ENCODE measurements at places on chromosomes 2 and 18.

DNA sequence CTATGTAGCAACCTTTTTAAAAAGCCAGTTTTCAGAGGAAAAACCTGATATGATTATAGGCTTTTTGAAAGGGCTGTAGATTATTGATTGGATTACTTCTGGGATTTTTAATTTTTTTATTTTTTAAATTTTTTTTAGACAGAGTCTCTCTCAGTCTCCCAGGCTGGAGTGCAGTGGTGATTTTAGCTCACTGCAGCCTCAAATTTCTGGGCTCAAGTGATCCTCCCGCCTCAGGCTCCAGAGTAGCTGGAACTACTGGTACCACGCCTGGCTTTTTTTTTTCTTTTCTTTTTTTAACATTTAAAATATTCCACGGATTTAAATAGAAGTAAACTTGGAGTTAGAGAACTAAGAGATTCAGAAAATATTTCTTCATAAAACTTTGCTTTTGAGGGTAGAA lies 1.2 kb downstream of the MRPL19 start:
- DNase-seq = no peak

GRCh38 chr2:143584936-143585335 lies 455.7 kb downstream of the ARHGAP15 start:
- no peak for DNase-seq

DNA sequence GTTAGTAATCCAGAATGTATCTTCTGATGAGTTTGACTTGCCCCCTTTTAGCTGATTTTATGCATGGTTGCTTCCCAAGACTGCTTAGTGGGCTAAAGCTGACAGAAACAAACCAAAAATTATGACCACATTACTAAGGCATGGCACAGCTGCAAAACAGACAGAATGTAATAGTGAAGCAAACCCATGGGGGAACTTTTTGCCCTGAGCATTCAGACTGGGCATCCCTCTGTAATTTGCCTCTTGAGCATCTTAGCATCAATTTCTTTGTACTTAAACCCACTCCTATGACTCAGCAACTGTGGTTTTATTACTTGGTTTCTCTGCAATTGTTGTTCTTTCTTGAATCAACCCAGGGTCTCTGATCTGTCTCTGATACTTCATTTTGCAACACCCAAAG lies 487.3 kb upstream of the DCC start:
- no peak for DNase-seq

DNA sequence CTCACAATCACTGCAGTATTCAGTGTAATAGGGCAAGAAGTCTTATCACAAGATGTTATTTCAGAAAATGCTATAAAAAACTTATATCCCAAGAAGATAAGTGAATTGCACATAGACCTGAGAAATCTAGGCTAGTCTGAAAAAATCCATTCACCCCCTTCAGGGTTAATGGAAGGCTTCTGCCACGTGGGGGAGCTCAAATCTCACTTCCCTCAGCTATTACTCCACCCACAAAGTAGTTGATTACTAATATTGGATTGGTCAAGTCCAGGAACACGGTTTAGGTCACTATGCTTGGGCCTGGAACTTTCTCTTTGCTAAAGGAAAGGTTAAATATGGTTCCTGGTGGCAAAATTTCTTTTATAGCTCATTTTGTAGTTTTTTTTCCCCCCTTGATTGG lies 51.2 kb upstream of the ADAM23 start:
- DNase-seq = peak; percentile 5

DNA sequence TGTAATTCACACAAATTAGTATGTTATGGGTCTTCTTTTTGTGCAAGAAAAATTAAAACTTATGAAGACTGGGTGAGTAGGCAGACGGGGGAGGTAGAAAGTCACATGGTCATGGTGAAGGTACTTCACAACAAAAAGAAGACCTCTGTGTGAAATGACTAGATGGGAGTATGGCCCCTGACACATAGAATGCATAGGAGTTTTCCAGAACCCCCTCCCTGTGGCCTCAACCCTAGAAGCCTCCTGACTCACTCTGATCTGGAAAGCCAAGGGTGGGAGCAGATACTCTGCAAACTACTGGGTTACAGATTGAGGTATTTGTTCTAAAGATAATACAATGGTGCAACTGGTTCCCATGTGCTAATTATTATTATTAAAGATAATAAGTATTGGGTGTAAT lies 23.2 kb downstream of the SATB2 start:
- DNase-seq = no peak

GRCh38 chr2:114456566-114456965 lies 14.1 kb downstream of the DPP10 start:
- no peak for DNase-seq

DNA sequence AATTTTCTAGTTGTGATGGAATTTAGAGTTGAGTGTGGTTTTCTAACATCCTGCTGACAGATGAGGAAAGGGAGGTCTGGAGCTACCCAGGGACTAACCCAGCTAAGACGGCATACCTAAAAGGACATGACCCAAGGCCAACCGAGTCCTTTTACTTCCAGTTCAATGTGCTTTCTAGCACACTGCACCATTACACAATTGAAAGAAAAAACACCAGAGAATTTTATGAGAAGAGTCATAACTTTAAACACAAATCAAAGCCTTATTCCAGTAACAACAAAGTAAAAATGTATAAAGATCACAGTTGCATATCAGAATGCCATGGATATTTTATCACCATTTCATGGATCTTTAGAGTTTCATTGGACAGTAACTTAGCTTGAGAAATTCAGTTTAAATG lies 480.3 kb downstream of the MEIS1 start:
- no peak for DNase-seq

- DNase-seq = no peak
These were observed 10.2 kb downstream of the GPAT2 start for GRCh38 chr2:96024336-96025193.

- no peak for DNase-seq
These were observed 133.0 kb upstream of the VWC2L start for GRCh38 chr2:214277880-214278279.

DNA sequence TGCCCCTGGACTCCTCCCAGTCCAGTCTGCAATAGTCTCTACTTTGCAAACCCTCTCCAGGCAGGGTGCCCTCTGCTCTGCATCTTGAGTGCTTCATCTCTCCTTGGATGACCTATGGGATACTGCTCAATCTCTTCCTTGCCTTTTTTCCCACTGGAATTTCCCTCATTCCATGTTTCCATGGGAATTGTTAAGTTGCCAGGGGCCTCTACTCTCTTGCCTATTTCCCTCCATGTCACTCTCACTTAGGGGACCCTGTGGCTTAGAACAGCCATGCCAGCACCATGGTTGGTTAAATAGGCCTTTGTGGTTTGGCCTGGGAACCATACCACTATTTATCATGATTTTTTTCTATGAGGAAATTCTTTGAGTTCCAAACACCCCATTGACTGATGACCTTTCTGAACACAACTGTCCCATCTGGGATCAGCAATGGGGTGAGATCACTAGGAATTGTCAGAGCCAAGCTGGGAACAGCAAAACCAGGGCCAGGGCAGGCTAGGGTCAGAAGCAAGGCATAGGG lies 91.4 kb upstream of the RBMS1 start:
- no peak for DNase-seq

- DNase-seq = no peak
These were observed 507.1 kb upstream of the ID2 start for GRCh38 chr2:8174641-8175257.

DNA sequence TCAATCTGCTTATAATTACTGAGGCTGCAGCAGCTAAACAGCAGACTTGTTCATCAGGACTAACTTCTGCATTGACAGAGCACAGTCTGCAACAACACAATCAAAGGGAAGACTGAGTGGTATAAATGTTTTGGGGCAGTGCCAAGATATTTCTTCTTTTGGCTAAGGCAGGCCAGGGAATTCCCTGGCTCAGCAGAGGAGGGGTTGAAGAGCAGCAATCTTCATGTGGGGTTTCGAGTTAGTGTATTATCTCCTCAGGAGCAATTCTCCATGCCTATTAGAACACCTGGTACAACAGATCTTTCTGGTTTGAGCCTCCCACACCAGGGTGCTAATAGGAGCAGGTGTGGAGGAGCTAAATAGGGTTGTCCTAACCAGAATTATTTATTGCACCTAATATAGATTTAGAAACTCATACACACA lies 103.0 kb upstream of the STK17B start:
- no peak for DNase-seq

DNA sequence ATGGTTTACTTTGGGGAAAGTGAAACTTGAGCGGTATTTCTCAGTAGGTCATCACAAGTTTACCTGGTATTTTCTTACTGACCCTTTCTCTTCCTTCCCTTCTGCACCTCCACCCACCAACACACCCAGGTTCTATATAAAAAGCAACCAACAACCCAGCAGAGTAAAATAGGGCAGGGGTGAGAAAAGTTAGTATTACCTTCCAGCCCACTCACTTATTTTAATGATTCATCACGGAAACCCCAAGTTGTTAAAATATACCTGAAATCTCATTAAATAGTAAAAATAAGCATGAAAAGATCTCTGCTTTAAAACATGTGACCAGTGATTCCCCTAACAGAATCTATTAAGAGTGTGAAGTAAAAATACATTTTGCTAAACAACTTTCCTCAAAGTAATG lies 306.1 kb downstream of the ZEB2 start:
- peak; percentile 15 for DNase-seq

GRCh38 chr2:228038967-228039366 lies 142.5 kb downstream of the SPHKAP start:
- DNase-seq = no peak

GRCh38 chr2:95215018-95215612 lies 7.8 kb downstream of the ZNF892 start:
- no peak for DNase-seq

DNA sequence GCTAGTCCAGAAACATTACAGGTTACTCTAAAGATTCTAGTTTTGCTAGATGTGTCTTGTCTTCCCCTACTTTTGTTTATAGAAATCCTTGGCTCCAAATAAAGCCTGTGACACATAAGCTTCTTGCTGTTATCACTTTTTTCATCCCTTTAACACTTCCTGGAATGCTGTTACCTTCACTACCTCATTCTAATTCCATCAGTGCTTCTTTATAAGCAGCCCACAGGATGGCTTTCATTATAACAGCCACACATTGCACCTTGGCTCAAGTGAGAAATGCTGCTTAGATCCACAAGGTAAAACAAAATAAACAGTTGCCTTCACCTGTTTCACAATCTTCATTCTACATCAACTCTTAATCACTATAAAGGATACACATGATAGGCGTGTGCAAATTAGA lies 221.7 kb downstream of the SLC8A1 start:
- no peak for DNase-seq

- no peak for DNase-seq
These were observed 64.9 kb downstream of the NCKAP5 start for GRCh38 chr2:133503323-133503722.

DNA sequence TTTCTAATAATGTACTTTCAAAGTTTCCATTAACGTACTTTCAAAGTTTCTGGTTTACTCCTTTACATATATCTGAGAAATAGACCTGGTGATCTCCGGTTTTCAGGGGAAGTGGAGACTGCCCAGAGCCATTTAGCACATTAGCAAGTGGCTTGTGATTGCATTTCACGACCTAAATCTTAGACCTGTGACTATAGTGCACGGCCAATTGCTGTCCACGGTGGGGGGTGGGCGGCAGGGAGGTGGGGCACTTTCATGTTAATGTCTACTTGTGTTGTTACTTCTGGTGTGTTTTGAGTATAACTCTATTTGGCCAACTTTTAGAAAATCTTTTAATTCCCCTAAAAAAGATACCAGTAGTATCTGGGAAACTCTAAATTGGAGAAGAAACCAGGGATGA lies 11.3 kb downstream of the GATA6 start:
- no peak for DNase-seq

DNA sequence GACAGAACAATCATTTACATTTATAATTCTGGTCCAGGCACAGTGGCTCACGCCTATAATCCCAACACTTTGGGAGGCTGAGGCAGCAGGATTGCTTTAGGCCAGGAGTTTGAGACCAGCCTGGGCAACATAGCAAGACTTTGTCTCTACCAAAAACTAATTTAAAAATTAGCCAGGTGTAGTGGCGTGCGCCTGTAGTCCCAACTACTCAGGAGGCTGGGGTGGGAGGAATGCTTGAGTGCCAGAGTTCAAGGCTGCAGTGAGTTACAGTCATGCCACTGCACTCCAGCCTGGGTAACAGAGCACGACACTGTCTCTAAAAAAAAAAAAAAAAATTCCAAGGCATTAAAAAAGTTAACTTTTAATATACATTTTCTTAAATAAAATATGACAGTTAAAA lies 88.1 kb downstream of the PLEKHM3 start:
- no peak for DNase-seq

DNA sequence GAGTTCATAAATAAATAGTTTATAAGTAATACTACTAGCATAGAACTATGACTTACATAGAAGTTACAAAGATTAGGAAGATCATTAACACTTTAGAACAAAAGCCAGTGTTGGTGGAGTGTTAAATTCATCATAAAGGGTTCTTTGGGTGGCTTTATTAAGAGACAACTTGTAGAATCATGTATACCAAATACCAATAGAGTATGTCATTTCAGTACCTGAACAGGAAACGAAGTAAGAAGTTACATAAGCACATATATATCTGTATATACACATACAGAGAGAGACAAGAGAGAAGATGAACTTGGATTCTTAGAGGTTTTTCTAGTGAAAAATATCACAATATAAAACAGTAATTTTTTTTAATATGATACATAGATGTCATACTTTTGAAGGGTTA lies 82.5 kb upstream of the OTX1 start:
- no peak for DNase-seq

- no peak for DNase-seq
These were observed 30.2 kb downstream of the CMPK2 start for GRCh38 chr2:6835467-6835866.
